ENCODE measurements at places on chromosomes 7 and 10.

DNA sequence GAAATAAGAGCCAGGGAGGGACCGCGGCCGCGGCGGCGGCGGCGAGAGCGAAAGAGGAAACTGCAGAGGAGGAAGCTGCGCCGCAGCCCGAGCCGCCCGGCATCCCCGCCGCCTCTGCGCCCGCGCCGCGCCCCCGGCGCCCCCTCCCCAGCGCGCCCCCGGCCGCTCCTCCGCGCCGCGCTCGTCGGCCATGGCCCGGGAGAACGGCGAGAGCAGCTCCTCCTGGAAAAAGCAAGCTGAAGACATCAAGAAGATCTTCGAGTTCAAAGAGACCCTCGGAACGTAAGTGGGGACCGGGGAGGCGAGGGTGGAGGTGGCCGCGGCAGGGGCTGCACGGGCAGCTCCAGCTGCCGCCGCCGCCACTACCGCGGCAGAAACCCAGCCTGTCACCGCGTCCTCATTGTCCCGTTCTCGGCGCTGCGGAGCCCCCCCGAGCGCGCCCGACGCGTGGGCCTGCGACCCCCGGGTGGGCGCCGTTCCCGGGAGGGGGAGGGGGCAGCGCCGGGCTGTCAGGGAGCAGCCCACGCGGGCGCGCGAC, 351 bp downstream of the CAMK1D start:
- DNase-seq = no peak

GRCh38 chr10:71059054-71059818, 153.1 kb upstream of the UNC5B start:
- DNase-seq = no peak

DNA sequence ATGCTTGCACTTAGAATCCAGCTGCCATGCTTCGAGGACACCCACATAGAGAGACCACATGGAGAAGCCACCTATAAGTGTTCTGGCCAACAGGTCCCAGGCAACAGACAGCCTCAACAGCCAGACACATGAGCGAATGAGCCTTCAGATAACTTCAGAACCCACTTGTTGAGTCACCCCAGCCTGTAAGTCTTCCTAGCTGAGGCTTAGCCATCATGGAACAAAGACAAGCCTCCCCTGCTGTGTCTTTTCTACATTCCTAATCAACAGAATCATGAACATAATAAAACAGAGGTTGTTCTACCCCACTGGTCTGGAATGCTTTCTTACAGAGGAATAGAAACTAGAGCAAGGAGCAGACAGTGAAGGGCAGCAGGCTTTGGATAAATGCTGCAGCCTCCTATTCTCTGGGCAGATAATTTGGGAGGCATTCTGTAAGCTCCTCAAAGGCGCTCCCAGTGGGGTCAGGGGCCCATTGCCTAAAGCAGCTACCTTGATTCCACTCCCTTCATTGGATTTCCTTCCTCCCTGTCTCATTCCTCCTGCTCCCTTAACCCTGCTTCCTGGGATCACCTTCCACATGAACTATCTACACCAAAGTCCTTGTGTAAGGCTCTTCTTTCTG, 4.6 kb downstream of the TLL2 start:
- DNase-seq = no peak

- DNase-seq = no peak
These were observed 47.7 kb downstream of the TBXAS1 start for GRCh38 chr7:139876622-139877283.

DNA sequence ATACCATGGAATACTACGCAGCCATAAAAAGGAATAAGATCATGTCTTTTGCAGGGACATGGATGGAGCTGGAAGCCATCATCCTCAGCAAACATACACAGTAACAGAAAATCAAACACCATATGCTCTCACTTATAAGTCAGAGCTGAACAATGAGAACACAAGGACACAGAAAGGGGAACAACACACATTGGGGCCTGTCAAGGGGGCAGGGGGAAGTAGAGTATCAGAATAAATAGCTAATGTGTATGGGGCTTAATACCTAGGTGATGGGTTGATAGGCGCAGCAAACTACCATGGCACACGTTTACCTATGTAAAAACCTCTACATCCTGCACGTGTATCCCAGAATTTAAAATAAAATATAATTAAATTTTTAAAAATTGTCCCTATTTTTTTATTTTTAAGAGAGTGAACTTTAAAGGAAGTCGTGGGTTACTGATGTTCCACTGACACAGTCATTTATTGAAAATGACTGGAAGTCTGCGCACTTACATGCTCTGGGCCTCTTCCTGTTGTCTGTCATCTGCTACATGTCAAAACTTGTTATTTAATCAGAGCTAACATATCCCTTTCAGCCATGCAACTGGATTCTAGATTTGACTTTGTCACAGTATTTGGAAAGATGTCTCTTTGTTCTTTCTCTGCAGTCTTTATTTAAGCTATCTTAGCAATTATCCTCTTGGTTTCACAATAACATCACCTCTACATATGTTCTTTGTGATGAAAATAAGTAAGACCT, 73.7 kb upstream of the ABCB5 start:
- no peak for DNase-seq

DNA sequence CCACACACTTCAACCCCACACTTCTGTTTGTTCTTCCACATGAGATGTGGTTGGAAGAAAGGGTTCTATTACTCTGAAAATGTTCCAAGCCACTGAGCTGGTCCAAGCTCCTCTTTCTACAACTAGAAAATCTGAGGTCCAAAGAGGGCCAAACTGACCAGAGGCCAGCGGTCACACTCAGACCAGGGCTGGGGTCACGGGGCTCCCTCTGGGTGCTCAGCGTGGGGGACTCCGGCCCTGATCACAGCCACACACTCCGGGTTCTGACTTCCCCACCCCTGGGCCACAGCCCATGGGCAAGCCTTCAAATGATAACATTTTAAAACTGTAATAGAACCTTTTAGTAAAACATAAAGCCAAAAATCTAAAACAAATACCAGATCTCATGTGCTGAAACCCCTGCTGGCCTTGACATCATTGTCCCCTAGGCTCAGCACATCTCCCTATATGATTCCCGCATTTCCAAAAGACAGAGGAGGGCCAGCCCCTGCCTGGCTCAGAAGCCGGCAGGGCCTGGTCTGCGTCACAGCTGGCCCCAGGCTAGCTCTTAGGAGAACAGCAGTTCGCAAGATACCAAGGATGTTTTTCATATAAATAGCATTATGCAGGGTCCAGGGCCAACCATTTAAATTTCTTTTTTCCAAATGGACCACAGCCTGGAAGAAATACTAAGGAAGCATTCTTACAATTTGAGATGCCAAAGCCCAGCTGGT, 3.3 kb downstream of the CRYGN start:
- DNase-seq = no peak

- DNase-seq = peak; percentile 27
These were observed 84.0 kb upstream of the TMEM248 start for GRCh38 chr7:66837007-66837406.

DNA sequence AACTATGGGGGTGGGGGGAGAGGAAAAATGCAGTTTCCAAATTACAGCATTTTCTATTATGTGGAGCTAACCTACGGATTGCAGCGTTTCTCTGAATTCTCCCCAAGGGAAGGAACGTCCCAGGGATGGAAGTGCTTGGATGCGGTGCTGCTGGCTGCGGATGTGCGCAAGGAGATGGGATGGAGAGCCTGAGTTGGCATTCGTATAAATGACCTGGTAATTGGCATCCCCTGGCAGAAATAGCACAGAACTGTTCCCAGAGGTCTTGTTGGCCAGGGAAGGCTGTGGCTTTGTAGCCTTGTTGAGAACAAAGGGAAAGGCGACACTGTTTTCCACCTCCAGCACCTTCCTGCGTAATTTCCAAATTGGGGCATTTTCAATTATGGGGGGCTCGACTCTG, 2.7 kb downstream of the ORAI2 start:
- DNase-seq = no peak

GRCh38 chr7:3200504-3200903, 100.5 kb upstream of the SDK1 start:
- peak; percentile 22 for DNase-seq

DNA sequence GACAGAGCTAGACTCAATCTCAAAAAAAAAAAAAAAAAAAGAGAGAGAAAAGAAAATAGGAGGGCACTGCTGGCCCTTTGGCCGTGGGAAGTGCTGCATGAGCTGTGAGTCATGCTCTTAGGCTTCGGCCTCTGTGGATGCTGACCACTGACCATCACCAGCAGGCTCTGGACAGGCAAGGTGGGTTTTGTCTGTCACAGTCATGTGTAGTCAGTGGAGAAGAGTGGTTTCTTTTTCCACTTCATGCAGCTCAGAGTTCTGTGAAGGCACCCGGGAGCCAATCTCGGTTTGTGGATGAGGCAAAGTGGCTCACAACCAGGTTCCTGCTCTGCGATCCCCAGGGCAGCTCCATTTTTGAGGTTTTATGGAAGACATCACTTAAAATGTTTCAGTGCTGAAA, 58.1 kb downstream of the PRTFDC1 start:
- no peak for DNase-seq

DNA sequence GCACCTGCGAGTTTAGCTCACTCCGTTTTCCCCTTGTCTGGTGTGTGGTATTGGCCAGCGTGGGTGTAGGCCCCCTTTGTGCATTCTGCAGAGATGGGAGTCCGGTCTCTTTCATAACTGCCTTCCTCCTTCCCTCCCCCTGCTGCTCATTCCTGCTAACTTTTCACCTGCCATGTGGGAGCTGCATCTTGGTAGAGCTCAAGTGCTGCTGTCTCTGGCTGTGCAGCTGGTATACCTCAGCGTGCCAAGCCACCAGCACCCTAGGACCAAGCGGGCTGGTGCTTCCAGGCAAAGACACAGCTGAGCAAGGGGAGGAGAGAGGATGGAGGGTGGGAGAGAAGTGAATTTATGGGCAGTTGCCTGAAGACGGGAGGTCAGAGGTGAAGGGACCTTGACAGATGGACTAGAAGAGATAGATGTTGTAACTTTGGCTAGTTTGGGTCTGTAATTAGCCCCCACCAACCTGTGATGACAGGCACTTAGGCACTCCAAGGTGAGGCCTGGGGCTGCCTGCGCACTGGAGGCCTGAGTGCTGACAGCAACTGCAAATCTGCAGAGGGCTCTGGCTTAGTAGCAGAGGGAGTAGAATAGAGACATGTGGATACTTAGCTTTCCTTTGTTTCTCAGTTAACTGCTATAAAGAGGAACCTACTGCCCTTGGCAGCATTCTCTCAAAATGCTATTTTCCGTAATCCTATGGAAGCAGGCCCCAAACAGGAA, 148.8 kb upstream of the AGK start:
- DNase-seq = no peak

- no peak for DNase-seq
These were observed 32.3 kb downstream of the PODXL start for GRCh38 chr7:131524115-131524514.

GRCh38 chr10:104300002-104300735, 31.2 kb downstream of the GSTO2 start:
- DNase-seq = no peak

DNA sequence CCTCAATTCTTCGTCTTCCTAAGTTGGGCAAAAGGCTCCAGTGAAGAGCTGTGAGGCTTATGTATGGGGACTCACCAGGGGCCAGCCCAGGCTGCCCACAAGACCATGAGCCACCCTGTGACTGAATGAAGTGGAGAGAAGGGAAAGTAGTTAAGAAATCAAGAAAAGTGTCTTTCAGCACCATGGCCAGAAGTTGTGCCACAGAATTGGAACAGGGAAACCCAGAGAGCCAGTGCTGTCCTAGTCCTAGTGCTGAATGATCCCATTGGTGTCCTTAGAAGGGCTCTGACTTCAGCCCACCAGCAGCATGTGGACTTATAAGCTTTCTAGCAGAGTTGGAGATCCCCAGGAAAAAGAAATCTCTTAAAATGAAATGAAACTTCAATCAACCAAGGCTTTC, 37.0 kb upstream of the CCSER2 start:
- no peak for DNase-seq

- DNase-seq = no peak
These were observed 61.2 kb upstream of the YAE1 start for GRCh38 chr7:39504963-39505362.

- no peak for DNase-seq
These were observed 6.9 kb downstream of the ZNF777 start for GRCh38 chr7:149454006-149454405.
